A549 treated with CpdA at 1 μM for 4 hours (cell line): ENCODE measurements at places on chromosomes 5 and 9. TPM values are rescaled to one million over a fixed set of nuclear protein-coding genes. Genes with fewer than 3 reads are reported as not detected.

The ZNF883 gene
- total RNA-seq, result 0.74 to 1.3 TPM (median 0.85 TPM) in 5 replicates

The LRRC19 gene
- not detected in 5 replicates for total RNA-seq

The TAF11L5 gene
- total RNA-seq, result not detected in 5 replicates

The ACOT12 gene
- 0.08 TPM in 1 of 5 replicates, not detected in the others for total RNA-seq

The NR5A1 gene
- 0.08 TPM in 1 of 5 replicates, not detected in the others for total RNA-seq

The FRRS1L gene
- total RNA-seq, result 0.22 to 0.39 TPM (median 0.25 TPM) in 5 replicates

The ERAP2 gene
- total RNA-seq, result 1.1 to 1.6 TPM (median 1.3 TPM) in 5 replicates

The QSOX2 gene
- total RNA-seq, result 26.6 to 30.1 TPM (median 28.8 TPM) in 5 replicates

The CHD1 gene
- 24.8 to 52.4 TPM (median 26.1 TPM) in 5 replicates for total RNA-seq

The TLR4 gene
- total RNA-seq, result 0.06 to 0.34 TPM (median 0.10 TPM) in 5 replicates

The ECM2 gene
- total RNA-seq, result 0.10 to 0.22 TPM (median 0.12 TPM) in 5 replicates

The KIF24 gene
- 3.4 to 3.8 TPM (median 3.6 TPM) in 5 replicates for total RNA-seq

The GPX3 gene
- 14.0 to 19.3 TPM (median 17.8 TPM) in 5 replicates for total RNA-seq

The SLCO4C1 gene
- not detected in 5 replicates for total RNA-seq

The GDA gene
- 1.1 to 1.7 TPM (median 1.2 TPM) in 5 replicates for total RNA-seq

The MYOZ3 gene
- 0.05 to 0.09 TPM (median 0.06 TPM) in 4 of 5 replicates, not detected in the other for total RNA-seq

The SH2D3C gene
- 0.03 to 0.16 TPM (median 0.13 TPM) in 4 of 5 replicates, not detected in the other for total RNA-seq

The ANKRD18B gene
- total RNA-seq, result 5.6 to 8.6 TPM (median 7.2 TPM) in 5 replicates
